ENCODE measurements at places on chromosomes 5 and 9. TPM values are rescaled to one million over a fixed set of nuclear protein-coding genes. Genes with fewer than 3 reads are reported as not detected.

Gene SOHLH1
- not detected for total RNA-seq

Gene SYK
- 1.4 TPM for total RNA-seq

DNA sequence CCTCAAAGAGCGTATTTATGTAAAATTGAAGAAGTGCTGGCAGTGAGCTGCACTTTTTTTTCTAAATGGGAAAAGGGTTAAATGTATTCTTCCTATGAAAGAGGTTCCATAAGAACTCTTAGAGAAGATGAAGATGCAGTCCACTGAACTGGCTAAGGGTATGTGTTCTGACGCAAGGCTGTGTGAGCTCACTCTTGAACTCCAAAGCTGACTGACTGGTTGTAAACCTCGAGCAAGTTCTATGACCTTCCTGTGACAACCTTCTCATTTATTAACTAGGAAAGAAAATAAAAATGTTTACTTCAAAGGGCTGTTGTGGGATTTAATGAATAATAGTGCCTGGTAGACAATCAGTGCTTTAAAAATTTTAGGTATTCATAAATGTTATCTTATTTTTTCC, 46.7 kb downstream of the POC5 start:
- H3K27me3 ChIP-seq: no peaks in the 10 kb centered on the region
- peaks cover 10% of the 10 kb centered on the region for H3K4me1 ChIP-seq
- H3K36me3 ChIP-seq: no peaks in the 10 kb centered on the region
- DNase-seq: no peak

DNA sequence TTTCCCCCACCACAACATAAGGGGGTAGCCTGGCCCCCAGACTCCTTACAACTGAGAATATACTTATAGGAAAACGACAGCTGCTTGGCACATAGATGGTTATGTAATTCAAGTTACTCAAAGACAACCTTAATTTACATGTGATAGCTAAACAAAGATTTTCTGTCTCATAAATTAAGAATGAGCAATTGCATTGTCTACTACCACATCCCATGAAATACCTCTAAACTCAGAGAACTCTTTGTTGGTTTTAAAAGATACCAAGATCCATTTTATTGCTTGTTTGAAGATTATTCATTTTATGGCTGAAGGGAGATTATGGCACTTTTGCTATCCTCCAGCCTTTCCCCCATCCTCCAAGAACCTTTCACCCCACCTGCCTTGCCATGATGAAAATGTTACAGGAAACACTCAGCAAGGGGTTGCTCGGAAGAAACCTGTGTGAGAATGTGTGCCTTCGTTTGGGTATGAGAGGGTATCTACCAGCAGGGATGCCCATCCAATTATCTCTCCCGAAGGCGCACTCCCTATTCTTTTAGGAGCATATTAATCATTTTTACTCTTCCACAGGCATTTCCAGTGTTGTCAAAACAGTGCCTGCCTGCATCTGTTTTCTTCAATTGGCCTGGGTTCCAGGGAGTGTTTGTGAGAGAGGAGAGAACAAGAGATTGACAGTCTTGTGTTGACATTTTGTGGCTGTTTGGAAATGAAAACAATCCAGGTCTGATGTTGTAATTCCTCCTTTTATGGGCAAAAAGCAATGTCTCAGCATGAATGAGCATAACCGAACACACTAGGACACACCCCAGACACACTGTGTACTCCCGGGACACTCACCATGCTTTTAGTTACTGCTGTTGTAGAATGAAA, 208.0 kb upstream of the ANKRD55 start:
- H3K36me3 ChIP-seq: no peaks in the 10 kb centered on the region
- H3K27me3 ChIP-seq: no peaks in the 10 kb centered on the region
- no peak overlapping the region for H3K4me3 ChIP-seq
- H3K4me1 ChIP-seq: peaks cover 22% of the 10 kb centered on the region
- no peak overlapping the region for H3K27ac ChIP-seq
- no peak for DNase-seq

DNA sequence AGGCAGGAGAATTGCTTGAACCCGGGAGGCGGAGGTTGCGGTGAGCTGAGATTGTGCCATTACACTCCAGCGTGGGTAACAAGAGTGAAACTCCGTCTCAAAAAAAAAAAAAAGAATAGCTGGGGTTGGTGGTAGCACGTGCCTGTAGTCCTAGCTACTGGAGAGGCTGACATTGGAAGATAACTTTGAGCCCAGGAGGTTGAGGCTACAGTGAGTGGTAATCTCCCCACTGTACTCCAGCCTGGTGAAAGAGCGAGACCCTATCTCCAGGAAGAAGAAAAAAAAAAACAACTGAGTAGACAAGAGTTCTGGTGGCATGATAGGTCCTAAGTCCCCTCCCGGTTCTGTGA, 26.3 kb downstream of the GOLGA2 start:
- no peak for DNase-seq
- H3K27me3 ChIP-seq: peaks cover 2% of the 10 kb centered on the region
- H3K36me3 ChIP-seq: peaks cover 2% of the 10 kb centered on the region

GRCh38 chr9:35951736-35952135, 6.2 kb downstream of the OR2S2 start:
- peaks cover 58% of the 10 kb centered on the region for H3K27me3 ChIP-seq
- no peak overlapping the region for H3K27ac ChIP-seq
- H3K4me1 ChIP-seq: no peaks in the 10 kb centered on the region
- no peak overlapping the region for H3K4me3 ChIP-seq
- no peak for DNase-seq
- H3K36me3 ChIP-seq: no peaks in the 10 kb centered on the region
